Activated CD4-positive, alpha-beta T cell treated with anti-CD3 and anti-CD28 coated beads, Interleukin-2, amount 10 ng/mL, durations not matched to agents 24 days and 14 days (primary cell): ENCODE measurements at places on chromosomes 7 and 10. TPM values are rescaled to one million over a fixed set of nuclear protein-coding genes. Genes with fewer than 3 reads are reported as not detected.

LBX1 gene
- not detected in 2 replicates for total RNA-seq

ATOH7 gene
- not detected in 2 replicates for total RNA-seq

ZNF32 gene
- 14.9 and 15.2 TPM in 2 replicates for total RNA-seq

PON3 gene
- total RNA-seq, result not detected in 2 replicates

IFIT1B gene
- not detected in 2 replicates for total RNA-seq

CCZ1 gene
- total RNA-seq, result 108 and 124 TPM in 2 replicates

PPIF gene
- 157 and 161 TPM in 2 replicates for total RNA-seq

NUTM2E gene
- 0.19 TPM in 1 of 2 replicates, not detected in the other for total RNA-seq

C10orf67 gene
- total RNA-seq, result 0.07 and 0.16 TPM in 2 replicates

LRRC4 gene
- 2.2 and 5.7 TPM in 2 replicates for total RNA-seq

IKZF1 gene
- 282 and 292 TPM in 2 replicates for total RNA-seq

ANKRD61 gene
- 0.31 and 0.58 TPM in 2 replicates for total RNA-seq

SLC39A12 gene
- not detected in 2 replicates for total RNA-seq

PPP1R3C gene
- total RNA-seq, result 0.14 and 0.21 TPM in 2 replicates

UNC5B gene
- total RNA-seq, result 0.02 and 0.14 TPM in 2 replicates

FGFR2 gene
- total RNA-seq, result not detected in 2 replicates

SYT15B gene
- total RNA-seq, result 0.12 TPM in 1 of 2 replicates, not detected in the other

SPDYE8 gene
- not detected in 2 replicates for total RNA-seq

WBP1L gene
- total RNA-seq, result 15.6 and 15.8 TPM in 2 replicates

ITPRIP gene
- total RNA-seq, result 14.7 and 15.4 TPM in 2 replicates
